NCI-H460 (cell line): ENCODE measurements at places on chromosomes 7 and 10.

- DNase-seq, result no peak
Measured at GRCh38 chr10:8616166-8616565, 561.7 kb downstream of the GATA3 start.

GRCh38 chr10:104424719-104425118 lies 71.1 kb downstream of the CFAP58 start:
- DNase-seq, result peak; percentile 15

GRCh38 chr7:66321283-66321682 lies 116.1 kb downstream of the TPST1 start:
- no peak for DNase-seq

DNA sequence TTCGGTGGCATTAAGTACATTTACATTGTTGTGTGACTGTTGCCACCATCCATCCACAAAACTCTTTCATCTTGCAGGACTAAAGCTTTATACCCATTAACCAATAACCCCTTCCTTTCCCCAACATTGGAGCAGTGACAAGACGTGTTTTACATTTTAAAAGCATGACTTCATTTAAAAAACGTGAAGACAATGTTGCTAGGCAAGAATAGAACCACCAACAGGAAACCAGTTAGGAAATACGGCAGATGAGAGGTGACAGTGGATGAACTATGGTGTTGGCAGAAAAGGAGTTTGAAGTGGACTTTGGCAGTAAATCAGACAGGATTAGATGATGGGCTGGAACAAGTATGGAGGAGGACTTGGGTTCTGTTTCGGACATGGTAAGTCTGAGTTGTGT lies 17.0 kb downstream of the TMEM236 start:
- DNase-seq, result no peak
